Right lobe of liver (tissue), 6 donors: ENCODE measurements at places on chromosomes 5 and 9. TPM values are rescaled to one million over a fixed set of nuclear protein-coding genes. Genes with fewer than 3 reads are reported as not detected.

- H3K27me3 ChIP-seq, result no peaks in the 10 kb centered on the region
- peaks cover 21% of the 10 kb centered on the region for H3K4me1 ChIP-seq
- H3K36me3 ChIP-seq, result no peaks in the 10 kb centered on the region
- no peak overlapping the region for H3K27ac ChIP-seq
These were observed 20.1 kb downstream of the SLC35D2 start for GRCh38 chr9:96363175-96363967.

Gene OR1L4
- total RNA-seq, result not detected

Gene C1QTNF2
- 0.30 TPM for total RNA-seq

Gene CKS2
- 12.1 TPM for total RNA-seq

Gene KIF20A
- 1.4 TPM for total RNA-seq
